ENCODE measurements at places on chromosomes 1 and 21.

DNA sequence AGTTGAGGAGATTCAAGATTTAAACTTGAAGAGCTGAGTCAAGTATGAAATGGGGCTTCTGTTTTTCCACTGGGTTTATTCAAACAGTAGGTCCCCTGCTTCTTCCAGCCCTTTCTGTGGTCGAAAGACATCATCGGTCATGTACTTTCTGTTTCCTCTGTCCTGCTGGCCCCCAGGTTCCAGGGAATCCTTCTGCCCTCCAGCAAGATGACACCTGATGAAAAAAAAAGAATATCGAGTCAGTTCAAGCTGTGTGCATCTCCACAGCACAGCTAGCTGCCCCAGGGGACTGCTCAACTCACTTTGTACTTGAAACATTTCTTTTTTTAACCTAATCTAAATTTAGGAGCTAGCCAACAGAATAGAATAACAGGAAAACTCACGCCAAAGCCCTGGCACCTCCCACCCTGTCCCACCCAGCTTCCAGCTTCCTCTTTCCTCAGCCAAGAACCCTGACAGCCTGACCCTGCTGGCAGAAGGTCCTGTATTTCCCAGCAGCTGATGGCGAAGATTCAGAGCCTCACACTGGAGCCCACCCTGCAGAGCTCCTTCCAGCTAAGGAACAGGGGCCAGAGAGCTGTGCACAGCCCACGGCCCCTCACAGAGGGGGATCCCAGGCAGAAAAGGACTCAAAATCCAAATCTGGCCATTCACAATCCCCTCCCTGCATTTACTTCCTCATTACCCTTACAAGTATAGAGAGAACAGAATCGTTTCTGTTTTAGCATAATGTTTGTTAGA lies 176.5 kb downstream of the PSMG1 start:
- DNase-seq: no peak

- DNase-seq: no peak
Observed at GRCh38 chr1:248841702-248842395, 3.8 kb downstream of the ZNF672 start.

- DNase-seq: no peak
Observed at GRCh38 chr1:198681252-198681651, 42.4 kb downstream of the PTPRC start.

DNA sequence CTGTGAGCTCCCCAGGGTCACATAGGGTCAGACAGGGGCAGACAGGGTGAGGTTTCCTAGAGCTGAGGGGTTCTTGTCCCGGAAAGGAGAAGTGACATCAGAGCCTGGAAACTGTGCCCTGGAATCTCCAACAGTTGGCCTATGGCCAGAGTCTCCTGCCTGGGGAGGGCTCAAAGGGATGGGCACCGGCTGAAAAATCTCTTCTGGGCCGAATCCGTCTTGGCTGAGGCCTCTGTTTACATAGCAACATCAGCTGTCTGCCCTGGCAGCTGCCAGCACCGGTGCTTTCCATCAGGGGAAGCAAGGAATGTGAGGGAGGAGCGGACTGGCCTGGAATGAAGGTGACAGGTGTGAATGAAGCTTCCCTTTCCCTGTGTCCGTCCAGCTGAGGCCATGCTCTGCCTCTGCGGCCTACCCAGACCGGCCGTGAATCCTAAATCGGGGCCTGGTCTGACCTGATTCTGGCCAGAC lies 30.7 kb downstream of the VASH2 start:
- DNase-seq: no peak

GRCh38 chr21:45033791-45034555 lies 40.4 kb upstream of the ADARB1 start:
- no peak for DNase-seq

DNA sequence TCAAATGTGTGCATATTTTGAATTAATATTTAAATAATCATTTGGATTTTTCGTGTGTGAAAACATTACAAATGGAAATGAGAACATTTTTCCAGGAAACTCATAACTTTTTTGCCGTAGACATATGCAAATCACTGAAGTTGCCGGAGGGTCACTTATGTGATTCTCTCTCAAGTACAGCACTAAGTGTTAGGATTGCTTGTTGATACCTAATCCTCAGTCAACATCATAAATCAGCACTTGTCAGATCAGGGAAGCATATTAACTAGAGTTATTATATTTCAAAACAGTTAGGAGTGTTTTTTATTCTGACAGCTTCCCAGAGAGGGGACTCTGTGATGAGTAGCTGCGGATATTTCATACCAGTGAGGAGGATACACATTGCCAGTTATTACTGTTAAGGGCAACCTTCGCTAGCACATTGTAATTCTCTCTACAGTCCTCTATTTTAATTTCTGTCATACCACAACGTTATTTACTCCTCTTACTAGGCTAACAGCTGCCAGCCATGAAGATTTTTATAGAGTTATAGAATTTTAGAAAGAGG lies 41.5 kb downstream of the NCAM2 start:
- DNase-seq: no peak

GRCh38 chr1:91883470-91883869 lies 2.5 kb downstream of the TGFBR3 start:
- DNase-seq: no peak

DNA sequence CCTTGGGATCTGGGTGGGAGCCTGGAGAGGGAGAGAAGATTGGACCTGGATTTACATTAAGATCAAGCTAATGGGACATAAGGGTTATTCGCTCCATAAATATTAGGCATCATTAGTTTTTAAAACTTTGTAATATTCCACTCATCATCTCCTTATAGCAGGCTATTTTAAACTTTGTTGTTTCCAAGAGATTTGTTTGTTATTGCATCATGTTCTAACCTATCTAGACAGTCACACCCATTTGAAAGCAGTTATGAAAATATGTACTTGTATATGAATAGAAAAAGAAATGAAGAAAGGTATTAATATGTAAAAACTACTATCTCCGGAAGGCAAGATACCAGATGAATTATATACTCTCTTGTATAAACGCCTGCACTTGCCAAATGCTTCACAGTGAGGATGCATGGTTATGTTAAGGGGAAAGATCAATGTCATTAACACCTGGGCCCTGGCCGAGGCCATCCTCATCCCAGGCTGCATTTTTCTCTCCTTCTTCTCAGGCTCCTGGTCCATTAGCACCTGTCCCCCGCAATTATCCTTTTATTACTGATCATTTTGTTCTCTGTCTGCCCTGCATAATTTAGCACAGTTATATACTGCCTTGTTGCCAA lies 468.2 kb downstream of the MATN1 start:
- DNase-seq: no peak

GRCh38 chr1:205670611-205671430 lies 9.5 kb downstream of the SLC45A3 start:
- no peak for DNase-seq

DNA sequence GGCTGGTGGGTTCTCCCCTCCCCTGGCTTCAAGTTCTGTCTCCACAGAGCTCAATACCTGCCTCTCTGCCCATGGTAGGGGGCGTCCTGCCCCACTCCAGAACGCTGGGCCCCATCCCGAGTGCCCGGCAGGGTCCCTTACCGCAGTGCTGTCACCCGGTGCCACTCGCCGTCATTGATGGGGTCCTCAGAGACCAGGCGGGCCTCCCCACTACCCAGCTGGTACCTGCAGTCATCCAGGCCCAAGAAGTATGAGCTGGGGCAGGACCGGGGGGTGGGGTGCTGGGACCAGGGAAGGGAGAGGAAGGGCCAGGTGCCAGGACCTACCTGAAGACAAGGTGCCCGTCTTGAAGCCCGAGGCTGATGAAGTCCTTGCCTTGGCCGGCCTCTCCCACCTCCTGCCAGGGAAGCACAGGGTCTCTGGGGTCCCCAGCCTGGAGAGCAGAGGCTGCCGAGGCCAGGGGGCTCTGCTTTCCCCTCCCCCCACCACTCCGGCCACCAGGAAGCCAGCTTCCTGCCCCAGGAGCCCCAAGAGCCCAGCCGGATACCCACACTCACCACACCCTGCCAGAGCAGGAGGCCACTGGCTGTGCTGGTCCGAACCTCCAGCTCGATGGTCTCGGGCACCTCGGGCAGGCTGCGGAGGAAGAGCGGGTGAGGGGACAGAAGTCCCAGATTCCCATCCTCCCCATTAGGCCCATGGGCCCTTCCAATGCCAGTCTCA lies 12.1 kb downstream of the LDLRAD2 start:
- no peak for DNase-seq

DNA sequence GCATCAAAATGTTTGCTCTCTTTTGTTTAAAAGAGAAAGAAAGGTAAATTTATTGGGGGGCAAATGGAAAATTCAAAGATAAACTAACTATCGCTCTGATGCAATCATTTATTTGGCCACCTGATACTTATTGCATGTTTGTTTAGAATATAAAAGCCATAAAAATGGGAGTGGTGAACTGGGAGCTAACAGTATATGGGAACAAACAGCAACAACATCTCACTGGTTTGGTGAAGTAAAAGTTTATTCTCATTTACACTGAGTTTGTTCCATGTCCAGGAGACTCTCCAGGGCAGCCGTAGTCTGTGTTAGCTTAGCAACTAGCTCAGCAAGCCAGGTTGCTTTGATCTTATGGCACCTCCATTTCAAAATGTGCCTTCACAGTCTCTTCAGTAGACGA lies 20.4 kb downstream of the C4BPA start:
- DNase-seq: no peak

GRCh38 chr21:41815652-41816582 lies 49.1 kb upstream of the RIPK4 start:
- no peak for DNase-seq

DNA sequence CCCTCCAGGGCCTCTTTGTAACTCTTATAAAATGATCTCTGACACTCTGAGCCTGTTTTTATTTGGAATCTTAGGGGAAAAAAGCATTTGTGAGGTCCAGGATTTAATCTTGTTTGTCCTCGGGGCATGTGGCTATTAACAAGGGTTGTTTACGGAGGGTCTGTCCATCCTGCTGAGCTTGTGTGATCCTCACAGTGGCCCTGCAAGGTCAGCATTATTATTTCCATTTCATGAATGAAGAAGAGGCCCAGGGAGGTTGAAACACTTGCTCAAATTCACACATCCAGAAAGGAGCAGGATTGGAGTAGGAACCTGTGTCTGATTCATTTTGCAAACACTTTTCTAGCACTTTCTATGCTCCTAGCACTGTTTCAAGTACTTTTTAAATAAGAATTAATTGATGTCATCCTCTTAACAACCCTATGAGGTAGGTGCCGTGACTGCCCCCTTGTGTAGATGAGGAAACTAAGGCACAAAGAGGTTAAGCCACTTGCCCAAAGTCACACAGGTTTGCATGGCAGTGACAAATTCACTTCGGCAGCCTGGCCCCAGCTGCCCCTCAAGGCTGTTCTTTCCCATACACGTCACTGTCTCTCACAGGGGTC lies 178.9 kb downstream of the MIS18A start:
- no peak for DNase-seq
